ENCODE measurements at places on chromosomes 7 and 10.

- DNase-seq: no peak
These were observed 91.7 kb downstream of the MARCHF5 start for GRCh38 chr10:92382631-92383030.

DNA sequence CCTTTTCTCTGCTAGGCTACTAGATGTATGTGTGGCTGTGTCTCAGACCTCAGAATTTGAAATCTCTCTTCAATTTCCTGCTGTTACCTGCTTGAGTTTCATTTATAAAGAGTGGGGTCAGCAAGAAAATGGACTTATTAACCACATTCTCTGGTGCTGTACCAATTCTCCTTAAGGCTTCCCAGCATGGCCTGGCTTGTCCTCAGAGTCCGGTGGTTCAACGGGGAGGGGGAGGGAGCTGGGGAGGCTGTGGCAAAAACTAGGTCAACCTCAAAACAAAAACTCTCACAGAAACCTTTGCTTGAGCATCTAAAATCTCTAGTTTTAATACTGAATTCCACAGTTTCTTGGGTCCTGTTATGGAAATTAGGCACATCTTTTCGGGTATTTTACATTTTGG lies 389.1 kb upstream of the COBL start:
- no peak for DNase-seq

DNA sequence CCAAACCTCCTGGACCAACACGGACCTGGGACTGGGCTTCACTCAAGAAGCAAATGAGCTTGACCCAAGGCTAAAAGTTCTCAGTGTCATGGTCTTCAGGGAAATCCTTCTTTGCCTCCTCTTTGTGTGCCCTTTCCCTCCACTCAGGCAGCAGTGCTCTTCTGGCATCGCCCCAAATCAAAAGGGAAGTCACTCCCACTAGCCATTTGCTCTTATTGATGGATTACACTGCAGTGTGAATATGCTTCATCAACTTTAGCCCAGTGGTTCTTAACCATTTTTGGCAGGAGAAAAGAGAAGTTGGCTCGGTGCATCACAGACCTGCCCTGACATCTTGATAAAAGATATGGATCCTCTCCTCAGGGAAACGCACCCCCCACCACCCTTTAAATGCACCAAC lies 19.2 kb upstream of the IKZF1 start:
- DNase-seq: no peak

- DNase-seq: no peak
These were observed 152.6 kb upstream of the PRR15 start for GRCh38 chr7:29410996-29411395.

DNA sequence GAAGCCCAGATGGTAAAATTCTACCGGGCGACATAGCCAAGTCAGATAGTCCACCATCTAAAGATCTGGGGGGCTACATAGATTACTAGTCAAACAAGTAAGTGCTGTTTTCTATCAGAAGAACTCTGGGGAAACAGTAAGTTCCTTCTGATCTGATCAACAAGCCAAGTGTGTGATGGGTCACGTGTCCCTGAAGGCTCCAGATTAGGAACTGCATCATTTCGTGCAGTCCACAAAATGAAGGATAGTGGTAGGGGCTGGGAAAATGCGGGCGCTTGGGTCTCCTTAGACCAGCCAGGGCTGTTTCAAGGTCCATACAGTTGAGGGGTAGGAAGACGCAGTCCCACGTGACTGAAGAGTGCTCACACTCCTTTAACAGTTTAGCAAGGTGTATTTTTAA lies 1.8 kb upstream of the CHN2 start:
- no peak for DNase-seq

DNA sequence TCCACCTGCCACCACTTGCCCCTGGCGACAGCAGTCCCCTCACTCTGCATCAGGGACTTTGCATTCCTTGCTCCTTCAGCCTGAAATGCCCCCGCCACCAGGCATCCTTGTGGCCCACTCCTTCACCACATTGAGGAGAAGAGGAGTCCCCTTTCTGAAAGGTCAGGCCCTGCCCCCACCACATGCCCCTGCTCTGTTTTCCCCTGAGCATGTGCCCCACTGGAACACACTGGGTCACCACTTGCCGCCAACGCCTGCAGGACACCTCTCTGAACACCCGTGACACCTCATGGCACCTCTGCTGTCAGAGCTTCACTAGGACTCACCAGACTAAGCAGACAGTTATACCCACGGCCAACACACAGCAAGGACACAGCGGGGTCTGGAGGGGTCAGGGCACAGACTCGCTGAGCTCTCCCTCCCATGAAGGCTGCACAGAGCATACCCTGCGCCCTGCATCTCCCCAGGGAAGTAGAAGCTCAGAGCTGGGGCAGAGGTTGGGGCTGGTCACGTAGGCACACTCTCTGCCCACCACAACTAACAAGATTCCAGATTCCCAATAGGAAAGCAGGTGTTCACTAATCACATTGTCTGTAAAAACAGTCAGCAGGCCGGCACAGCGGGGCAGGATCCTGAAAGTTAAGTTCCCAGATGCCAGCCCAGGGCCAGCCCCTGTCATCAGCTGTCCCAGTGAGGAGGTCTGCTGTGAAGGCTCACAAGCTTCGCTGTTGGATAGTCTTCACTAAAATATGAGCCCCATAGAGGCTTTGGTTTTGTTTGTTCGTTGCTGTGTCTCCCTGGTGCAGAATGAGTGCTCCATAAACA lies 5.8 kb upstream of the AOC1 start:
- no peak for DNase-seq

DNA sequence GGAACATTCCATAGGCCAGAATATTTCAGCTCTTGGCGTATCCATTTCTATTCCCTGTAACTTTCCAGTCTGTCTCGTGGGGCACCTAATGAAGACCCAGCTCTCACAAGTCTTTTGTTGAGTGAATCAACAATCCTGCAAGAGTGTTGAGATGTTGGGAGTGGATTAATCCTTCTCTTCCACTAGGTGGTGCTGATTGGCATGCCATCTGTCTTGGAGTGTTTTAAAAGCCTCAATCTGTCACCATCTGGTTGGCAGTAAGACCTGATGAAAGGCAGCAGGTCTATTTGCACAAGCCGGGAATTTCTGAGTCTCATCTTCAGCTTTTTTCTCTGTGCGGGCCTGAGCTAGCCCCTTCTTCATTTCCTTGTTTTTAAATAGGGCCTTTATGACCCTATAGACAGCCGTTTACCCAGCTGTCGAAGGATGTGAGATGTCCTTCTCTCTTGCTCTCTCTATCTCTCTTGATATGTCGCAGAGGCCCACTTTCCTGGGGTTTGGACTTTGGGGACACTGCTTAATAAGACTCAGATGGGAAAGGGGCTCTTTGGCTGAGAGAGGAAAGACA lies 180.5 kb downstream of the ZNF365 start:
- DNase-seq: peak; percentile 61

GRCh38 chr10:24168258-24169170 lies 40.4 kb upstream of the KIAA1217 start:
- no peak for DNase-seq

DNA sequence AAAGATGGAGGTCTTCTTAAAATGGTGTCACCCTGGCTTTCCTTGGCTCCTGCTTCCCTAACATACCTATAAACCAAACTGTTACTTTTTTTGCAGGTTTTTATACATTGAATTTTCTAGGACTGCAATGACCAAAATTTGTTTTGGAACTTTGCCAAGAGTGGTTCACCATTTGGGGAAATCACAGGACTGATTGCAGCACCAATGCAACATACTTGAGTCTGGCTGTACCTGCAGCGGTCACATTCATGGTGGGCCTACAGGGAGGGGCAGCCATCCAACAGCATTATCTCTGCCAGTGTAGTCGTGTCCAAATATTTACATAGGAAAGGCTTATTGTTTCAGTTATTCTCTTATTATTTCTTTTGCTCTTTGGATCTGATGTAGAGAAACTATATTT lies 69.0 kb downstream of the HACD1 start:
- no peak for DNase-seq

DNA sequence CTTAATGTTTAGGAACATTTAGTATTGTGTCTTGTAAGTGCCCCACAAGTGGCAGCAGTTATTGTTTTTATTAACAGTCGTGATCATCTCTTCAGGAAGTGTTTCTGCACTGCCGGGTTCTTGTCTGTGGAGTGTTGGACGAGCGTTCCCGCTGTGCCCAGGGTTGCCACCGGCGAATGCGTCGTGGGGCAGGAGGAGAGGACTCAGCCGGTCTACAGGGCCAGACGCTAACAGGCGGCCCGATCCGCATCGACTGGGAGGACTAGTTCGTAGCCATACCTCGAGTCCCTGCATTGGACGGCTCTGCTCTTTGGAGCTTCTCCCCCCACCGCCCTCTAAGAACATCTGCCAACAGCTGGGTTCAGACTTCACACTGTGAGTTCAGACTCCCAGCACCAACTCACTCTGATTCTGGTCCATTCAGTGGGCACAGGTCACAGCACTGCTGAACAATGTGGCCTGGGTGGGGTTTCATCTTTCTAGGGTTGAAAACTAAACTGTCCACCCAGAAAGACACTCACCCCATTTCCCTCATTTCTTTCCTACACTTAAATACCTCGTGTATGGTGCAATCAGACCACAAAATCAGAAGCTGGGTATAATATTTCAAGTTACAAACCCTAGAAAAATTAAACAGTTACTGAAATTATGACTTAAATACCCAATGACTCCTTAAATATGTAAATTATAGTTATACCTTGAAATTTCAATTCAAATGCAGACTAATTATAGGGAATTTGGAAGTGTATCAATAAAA lies 22.2 kb downstream of the PLA2G12B start:
- DNase-seq: no peak

DNA sequence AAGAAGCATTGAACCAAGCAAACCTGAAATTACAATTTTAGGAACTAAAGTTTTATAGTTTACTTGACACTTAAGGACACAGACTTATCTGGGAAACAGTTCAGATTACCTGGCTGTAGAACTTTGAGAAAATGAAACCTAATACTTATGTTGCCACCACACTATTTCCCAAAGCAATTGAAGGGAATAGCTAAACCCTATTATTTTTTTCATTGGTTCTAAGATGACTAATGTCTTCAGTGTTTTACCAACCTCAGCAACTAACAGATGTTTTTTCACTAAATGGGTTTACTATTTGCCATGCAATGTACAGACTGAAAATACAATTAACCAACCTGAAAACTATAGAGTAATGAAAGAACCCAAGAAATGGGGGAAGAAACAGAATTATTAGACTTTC lies 689.6 kb downstream of the SORCS1 start:
- DNase-seq: no peak

DNA sequence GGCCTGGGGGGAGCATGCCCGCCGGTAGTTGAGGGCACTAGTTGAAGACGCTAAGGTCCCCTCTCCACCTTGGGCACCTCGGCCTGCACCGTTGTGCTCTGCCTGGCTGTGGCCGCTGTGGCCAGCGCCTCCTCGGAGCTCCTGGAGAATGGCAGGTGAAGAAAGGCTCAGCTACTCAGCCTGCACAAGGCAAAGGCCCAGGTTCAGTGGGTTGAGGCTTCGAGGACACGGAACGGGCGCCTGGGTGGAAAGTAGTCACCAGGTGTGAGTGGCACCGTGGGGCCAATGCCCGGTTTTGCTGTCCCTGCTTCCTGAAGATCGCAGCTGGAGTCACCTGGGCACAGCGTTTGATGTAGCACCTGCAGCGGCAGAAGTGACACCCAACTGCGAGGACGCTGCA lies 12.4 kb upstream of the ZNF716 start:
- DNase-seq: no peak

DNA sequence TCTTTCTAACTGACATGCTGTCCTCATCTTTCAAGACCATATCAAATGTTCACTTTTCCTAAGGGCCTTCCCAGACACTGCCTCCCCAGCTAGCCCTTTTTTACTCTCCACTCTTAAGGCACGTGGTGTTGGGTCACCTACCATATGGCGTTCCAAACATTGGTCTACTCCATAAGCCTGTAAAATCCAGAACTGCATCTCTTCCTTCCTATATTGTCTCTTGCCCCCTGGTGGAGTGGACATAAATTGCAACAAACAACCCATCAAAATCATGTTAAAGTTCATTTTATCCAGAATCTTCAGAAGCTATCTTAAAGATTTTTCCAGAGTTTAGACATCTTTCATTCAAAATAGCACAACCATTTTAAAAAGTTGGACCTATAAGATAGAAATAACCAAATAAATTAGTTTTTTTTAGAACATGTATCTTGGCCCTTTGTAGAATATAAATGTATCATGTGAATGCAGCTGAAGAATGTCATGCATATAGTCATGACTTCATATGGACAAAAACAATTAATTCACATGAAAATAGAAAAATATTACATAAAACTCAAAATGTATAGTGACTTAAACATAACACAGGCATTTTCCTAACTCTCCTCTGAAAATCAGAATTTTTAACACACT lies 180.6 kb upstream of the CHRM2 start:
- no peak for DNase-seq

DNA sequence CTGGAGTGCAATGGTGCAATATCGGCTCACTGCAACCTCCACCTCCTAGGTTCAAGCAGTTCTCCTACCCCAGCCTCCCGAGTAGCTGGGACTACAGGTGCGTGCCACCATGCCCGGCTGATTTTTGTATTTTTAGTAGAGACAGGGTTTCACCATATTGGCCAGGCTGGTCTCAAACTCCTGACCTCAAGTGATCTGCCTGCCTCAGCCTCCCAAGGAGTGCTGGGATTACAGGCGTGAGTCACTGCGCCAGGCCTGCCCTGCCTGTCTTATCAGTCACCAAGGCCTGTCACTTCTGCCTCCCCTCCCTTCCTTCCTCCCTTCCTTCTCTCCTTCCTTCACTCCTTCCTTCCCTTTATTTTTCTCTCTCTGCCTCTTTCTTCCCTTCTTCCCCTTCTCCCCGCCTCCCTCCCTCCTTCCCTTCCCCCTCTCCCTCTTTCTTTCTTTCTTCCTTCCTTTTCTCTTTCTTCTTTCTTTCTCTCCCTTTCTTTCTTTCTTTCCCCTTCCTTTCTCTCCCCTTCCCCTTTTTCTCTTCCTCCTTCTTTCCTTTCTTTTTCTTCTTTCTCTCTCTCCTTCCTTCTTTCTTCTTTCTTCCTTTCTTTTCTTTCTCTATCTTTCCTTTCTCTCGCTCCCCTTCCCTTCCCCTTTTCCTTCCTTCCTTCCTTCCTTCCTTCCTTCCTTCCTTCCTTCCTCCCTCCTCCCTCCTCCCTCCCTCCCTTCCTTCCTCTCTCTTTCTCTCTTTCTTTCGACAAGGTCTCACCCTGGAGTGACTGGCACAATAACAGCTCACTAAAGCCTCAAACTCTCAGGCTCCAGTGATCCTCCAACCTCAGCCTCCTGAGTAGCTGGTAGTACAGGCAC lies 3.1 kb upstream of the ST7 start:
- DNase-seq: no peak

- no peak for DNase-seq
These were observed 52.5 kb upstream of the CAMK2B start for GRCh38 chr7:44377681-44378421.

DNA sequence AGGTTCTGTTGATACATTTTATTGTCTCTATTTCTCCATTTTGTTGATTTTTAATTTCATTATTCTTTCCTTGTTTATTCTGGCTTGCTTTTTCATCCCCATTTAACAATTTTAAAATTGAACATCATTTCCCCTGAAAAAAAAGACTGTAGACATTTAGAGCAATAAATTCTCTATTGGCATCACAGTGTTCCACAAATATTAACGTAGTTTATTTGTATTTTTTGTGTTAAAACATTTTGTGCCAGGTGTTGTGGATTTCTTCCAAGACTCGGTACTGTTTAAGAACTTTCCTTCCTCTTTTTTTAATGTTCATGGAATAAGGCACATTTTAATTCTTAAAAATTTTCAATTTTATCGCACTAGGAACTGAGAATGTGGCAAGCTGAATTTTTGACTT lies 156.1 kb upstream of the NPY start:
- DNase-seq: no peak

Data from NCI-H1694 (cell line).